ENCODE measurements at places on chromosomes 13 and 19.

- no peak for DNase-seq
Observed at GRCh38 chr19:38649305-38650171, 2.1 kb downstream of the ACTN4 start.

GRCh38 chr19:5851302-5851701 lies at the start of gene FUT3:
Gene FUT3 (minus strand): TSS chr19:5851449.
- DNase-seq, result no peak

DNA sequence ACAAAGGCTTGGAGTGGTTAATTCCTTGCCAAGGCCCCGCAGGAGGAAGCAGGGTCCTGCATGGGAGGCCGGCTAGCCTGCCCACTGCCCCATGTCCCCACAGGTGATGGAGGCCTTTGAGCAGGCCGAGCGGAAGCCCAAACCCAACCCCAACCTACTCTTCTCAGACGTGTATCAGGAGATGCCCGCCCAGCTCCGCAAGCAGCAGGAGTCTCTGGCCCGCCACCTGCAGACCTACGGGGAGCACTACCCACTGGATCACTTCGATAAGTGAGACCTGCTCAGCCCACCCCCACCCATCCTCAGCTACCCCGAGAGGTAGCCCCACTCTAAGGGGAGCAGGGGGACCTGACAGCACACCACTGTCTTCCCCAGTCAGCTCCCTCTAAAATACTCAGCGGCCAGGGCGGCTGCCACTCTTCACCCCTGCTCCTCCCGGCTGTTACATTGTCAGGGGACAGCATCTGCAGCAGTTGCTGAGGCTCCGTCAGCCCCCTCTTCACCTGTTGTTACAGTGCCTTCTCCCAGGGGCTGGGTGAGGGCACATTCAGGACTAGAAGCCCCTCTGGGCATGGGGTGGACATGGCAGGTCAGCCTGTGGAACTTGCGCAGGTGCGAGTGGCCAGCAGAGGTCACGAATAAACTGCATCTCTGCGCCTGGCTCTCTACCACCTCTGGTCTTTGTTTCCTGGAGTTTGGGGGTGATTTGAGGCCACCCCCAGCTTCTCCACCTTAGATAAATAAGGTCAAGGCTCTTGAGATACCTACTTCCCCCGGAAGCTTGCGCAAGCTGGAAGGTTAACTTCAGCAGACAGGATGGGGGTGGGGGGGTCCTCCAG lies 2.6 kb downstream of the B3GNT8 start:
- DNase-seq, result no peak

DNA sequence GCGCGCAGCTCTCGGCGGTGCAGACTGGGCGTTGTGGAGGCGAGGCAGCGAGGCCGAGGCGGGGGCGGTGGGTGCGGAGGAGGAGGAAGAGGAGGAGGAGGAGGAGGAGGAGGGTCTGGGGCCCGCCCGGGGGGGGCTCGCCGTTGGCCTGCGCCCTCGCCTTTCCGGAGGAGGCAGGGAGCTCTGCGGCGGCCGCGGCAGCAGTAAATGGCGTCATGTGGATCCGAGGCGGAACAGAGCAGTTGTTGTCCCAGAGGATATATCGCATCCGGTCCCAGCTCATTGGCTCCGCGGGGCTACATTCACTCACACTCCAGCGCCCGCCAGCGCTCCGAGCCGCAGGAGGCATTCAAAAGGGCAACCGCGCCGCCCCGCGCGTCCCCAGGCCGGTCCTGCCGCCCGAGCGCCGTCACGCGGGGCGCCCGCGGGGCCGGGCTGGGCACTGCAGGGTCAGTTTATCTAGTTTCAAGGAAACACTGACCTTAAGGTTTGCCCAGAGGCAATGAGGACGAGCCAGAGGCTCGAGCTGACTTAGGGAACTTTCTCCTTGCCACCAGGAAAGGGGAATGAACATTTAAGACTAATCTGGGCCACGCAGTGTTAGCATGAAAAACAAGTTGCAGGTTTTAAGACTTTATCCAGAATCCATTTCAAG lies at the start of gene SPRY2:
SPRY2 (minus strand) TSS at position 26 of the 655 bp plus-strand sequence. CDS start 3,421 bp downstream, outside the sequence.
- peak; percentile 78 for DNase-seq

- no peak for DNase-seq
Observed at GRCh38 chr13:44340508-44340907, 33.1 kb upstream of the SERP2 start.

GRCh38 chr19:40588110-40588854 lies 11.6 kb downstream of the SHKBP1 start:
- no peak for DNase-seq

DNA sequence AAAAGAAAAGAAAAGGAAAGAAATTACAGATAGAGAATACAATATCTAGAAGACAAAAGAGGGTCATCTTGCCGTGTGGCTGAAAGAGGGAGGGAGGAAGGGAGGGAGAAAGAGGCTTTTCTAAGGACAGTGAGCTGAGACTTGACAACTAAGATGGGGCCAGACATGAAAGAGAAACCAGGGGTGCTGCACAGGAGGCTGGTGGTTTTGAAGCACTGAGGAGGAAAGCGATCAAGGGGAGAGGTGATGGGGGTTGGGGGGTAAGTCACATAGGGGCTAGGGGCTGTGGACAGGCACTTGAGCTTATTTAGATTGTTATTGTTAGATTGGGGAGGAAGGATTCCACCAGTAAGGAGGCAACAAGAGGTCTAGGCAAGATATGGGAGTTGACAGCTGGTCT lies 17.3 kb downstream of the PNPLA6 start:
- no peak for DNase-seq

GRCh38 chr13:73039201-73040108 lies 19.4 kb upstream of the KLF5 start:
- peak; percentile 56 for DNase-seq

GRCh38 chr13:107864543-107865317 lies 350.6 kb downstream of the LIG4 start:
- DNase-seq, result peak; percentile 24

DNA sequence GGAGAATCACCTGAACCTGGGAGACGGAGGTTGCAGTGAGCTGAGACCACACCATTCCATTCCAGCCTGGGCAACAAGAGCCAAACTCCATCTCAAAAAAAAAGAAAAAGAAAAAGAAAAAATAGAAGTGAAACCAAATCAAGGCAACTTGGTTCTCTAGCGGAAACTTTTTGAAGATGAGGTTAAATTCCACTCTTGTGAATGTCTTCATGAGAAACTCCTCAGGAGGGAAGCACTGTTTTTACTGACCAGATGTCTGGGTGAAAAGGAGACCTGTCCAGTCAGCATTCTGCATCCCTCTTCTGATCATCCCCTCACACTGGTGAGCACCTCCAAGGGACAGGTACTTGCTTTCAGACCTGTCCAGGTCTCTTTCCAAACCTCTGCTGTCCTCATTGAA lies 15.8 kb downstream of the BRD4 start:
- DNase-seq, result no peak

GRCh38 chr19:49150106-49150943 lies 4.9 kb downstream of the HRC start:
- peak; percentile 72 for DNase-seq

DNA sequence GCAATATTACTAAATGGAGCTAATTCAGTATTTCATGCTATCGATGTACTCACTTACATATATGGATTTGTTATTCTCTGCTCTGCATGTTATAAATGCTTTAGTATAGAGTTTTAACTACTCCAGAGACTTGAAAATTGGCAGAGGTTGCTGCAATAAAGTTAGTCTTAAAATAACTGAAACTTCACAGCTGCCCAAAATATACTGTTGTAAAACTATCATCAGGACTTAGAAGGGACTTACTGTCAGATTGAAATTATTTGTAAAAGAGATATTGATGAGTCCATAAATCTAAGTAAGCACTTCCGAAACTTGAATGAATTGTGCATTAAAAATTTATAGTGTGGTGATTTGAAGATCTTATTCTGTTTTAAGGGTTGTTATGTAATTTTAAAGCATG lies 1178.2 kb upstream of the PCDH20 start:
- no peak for DNase-seq

GRCh38 chr13:87792878-87793277 lies 121.7 kb downstream of the SLITRK5 start:
- no peak for DNase-seq

Measured in COR-L47 (cell line).